ENCODE measurements at places on chromosomes 11 and 22. TPM values are rescaled to one million over a fixed set of nuclear protein-coding genes. Genes with fewer than 3 reads are reported as not detected.

HIC2 gene
- 6.0 TPM for total RNA-seq

GGT5 gene
- total RNA-seq = not detected

EI24 gene
- 63.2 TPM for total RNA-seq

OR5A1 gene
- not detected for total RNA-seq

OR4D5 gene
- not detected for total RNA-seq

NCR3LG1 gene
- total RNA-seq = 6.5 TPM

GAL gene
- total RNA-seq = 2.0 TPM
